Activated CD4-positive, alpha-beta T cell treated with anti-CD3 and anti-CD28 coated beads for 4 hours (primary cell): ENCODE measurements at places on chromosomes 6 and 20.

GRCh38 chr6:711925-712324, 19.0 kb upstream of the EXOC2 start:
- no peak for DNase-seq

DNA sequence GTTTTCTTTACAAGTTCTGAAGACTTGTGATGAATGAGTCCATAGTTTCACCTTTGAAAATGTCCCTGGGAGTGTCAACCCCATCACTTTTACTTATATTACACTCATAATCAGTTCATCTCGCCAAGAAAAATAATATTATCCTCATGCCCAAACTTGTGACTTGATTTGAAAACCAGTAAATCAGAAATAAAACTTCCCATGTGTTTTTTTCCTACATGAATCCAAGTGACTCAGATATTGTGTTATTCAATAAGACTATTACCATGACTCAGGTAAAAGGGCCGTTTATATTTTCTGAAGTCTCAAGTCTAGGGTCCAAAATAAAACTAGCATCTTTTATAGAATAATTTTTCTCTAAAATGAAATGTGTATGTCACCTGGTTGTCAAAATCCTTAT, 15.8 kb upstream of the CYP24A1 start:
- no peak for DNase-seq

- DNase-seq = no peak
Observed at GRCh38 chr20:53840532-53840931, 229.9 kb downstream of the BCAS1 start.

DNA sequence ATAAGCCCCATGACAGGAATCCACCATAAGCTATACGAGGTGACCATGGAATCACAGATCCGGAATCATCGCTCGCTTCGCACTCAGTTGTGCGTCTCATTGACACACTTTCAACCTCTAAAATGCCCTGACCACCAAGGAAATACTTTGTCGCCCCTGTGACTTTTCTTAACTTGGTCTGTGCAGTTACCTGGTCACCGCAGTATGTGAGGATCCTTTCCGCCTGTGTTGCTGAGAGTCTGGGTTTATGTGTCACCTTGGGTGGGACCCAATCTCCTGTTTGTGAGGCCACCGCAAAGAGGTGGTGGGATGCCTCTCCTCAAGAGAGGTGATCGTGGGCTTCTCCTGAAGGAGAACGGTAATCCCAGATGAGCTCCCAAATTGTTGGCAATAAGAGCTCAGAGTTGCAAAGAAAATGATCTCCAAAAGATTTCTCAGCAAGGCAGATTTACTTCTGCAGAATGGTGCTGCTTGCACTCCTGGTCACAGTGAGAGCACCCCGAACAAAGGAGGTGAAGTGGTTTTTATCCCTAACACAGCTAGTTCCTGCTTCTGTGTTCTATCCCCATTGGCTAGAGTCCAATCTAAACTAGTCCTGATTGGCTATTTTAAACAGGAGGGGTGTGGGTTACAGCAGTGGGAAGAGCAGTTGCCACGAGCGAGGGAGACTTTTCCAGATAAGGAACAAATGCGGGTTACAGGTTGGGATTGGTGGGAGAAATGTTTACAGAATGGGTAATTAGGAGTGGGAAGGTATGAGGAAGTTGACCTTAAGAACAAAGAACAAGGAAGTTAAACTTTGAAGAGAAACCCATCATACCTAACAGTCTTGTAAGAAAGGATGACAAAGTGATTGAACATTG, 9.1 kb upstream of the ZNFX1 start:
- DNase-seq = no peak

GRCh38 chr6:131101911-131102680, 33.2 kb upstream of the AKAP7 start:
- no peak for DNase-seq

GRCh38 chr20:23287354-23288190, 63.0 kb upstream of the NXT1 start:
- DNase-seq = no peak

DNA sequence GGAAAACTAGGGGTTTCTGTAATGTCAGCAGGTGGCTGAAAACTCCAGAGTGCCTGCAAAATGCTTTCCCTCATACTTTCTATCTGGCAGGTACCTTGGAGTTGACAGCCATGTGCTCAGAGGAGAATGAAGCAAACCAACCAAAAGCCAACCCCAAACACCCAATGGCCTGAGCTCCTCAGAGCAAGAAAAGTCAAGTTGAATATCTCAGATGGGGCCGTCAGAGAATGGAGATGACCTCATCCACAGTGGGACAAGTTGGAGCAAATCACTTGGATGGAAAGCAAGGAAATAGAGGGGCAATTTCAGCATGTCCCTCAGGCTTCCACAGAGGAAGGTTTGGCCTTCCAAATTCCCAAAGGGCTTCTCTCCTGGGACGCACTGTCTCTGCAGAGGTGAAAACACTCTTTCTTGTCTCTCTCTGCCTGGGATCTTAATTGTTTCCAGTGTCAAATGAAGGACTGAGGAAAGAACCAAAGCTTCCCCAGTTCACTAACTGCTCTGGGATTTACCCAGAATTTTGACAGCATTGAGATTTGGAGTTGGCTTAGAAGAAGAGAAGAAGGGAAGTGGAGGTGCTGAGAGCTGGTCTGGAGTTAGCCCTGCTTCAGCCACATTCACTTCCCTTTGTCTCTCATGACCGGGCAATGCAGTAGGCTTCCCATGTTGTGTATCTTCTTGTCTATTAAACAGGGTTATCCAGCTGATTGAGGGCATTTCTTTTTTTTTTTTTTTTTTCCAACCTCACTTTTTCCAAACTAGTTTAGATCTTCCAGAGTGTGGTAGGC, 42.2 kb downstream of the PRND start:
- DNase-seq = no peak

DNA sequence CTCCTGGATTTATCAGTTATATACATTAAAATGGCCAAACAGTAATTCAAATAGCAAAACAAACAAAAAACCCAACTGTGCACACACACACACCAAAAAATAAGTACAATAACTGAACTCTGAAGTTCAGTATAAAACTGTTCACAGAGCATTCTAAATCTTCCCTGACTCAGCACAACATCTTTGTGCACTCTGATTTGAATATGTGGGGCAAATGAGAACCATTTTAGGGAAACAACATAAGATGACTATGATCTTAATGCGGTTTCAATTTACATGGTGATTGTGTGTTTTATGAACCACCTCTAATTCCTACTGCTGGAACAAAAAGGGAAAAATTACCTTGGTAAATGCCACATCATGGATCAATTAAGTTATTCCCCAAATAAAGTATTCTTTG, 41.7 kb downstream of the PLAGL1 start:
- DNase-seq = no peak
